ENCODE measurements at places on chromosomes 1 and 21. TPM values are rescaled to one million over a fixed set of nuclear protein-coding genes. Genes with fewer than 3 reads are reported as not detected.

The HCRTR1 gene
- total RNA-seq = not detected

The FHL3 gene
- 105 TPM for total RNA-seq

The SMIM1 gene
- 0.39 TPM for total RNA-seq

The CRP gene
- not detected for total RNA-seq

The CENPS gene
- 9.7 TPM for total RNA-seq

The CORT gene
- not detected for total RNA-seq

The GBP4 gene
- total RNA-seq = not detected

The ZNF695 gene
- 2.0 TPM for total RNA-seq

The ADAM30 gene
- 0.16 TPM for total RNA-seq

The EVI5 gene
- total RNA-seq = 12.9 TPM

The RXFP4 gene
- total RNA-seq = not detected

The CCDC30 gene
- 0.13 TPM for total RNA-seq

The NR1I3 gene
- total RNA-seq = not detected

The COL24A1 gene
- total RNA-seq = 1.3 TPM

The MNDA gene
- not detected for total RNA-seq

The CD48 gene
- total RNA-seq = not detected

The KLF18 gene
- not detected for total RNA-seq

The AADACL4 gene
- not detected for total RNA-seq

The LRRC39 gene
- total RNA-seq = not detected

The ESRRG gene
- total RNA-seq = 0.65 TPM

The LHX8 gene
- total RNA-seq = not detected

The NIBAN1 gene
- 34.4 TPM for total RNA-seq

The BARHL2 gene
- not detected for total RNA-seq

The SPRR1B gene
- total RNA-seq = not detected

The RIIAD1 gene
- not detected for total RNA-seq

The RPRD2 gene
- total RNA-seq = 17.6 TPM

The TMEM53 gene
- total RNA-seq = 7.9 TPM

The OVAAL gene
- not detected for total RNA-seq

The FTCD gene
- total RNA-seq = not detected

The LCE1E gene
- total RNA-seq = not detected

The HHAT gene
- total RNA-seq = 3.1 TPM

The GJB3 gene
- total RNA-seq = 0.16 TPM

The CR1 gene
- not detected for total RNA-seq

The CLCA4 gene
- total RNA-seq = not detected

The RGS4 gene
- 14.4 TPM for total RNA-seq

The TMEM82 gene
- not detected for total RNA-seq

The MPL gene
- total RNA-seq = not detected

The NBPF14 gene
- 20.2 TPM for total RNA-seq

The NCSTN gene
- 76.6 TPM for total RNA-seq

The LCK gene
- total RNA-seq = not detected

The BCAN gene
- not detected for total RNA-seq

The INAVA gene
- 3.0 TPM for total RNA-seq

The CR1L gene
- not detected for total RNA-seq

The AGMAT gene
- total RNA-seq = 1.7 TPM

The KIF21B gene
- 1.9 TPM for total RNA-seq

The FAM229A gene
- 1.2 TPM for total RNA-seq

The MRPL37 gene
- total RNA-seq = 83.2 TPM

Data from epithelial cell of alveolus of lung (primary cell).